T47D (cell line): ENCODE measurements at places on chromosomes 12 and 14.
A peak's percentile ranks its signal among the peaks of the same experiment; 100 is the strongest.

- DNase-seq = no peak
These were observed 74.9 kb upstream of the MED13L start for GRCh38 chr12:116352315-116352835.

DNA sequence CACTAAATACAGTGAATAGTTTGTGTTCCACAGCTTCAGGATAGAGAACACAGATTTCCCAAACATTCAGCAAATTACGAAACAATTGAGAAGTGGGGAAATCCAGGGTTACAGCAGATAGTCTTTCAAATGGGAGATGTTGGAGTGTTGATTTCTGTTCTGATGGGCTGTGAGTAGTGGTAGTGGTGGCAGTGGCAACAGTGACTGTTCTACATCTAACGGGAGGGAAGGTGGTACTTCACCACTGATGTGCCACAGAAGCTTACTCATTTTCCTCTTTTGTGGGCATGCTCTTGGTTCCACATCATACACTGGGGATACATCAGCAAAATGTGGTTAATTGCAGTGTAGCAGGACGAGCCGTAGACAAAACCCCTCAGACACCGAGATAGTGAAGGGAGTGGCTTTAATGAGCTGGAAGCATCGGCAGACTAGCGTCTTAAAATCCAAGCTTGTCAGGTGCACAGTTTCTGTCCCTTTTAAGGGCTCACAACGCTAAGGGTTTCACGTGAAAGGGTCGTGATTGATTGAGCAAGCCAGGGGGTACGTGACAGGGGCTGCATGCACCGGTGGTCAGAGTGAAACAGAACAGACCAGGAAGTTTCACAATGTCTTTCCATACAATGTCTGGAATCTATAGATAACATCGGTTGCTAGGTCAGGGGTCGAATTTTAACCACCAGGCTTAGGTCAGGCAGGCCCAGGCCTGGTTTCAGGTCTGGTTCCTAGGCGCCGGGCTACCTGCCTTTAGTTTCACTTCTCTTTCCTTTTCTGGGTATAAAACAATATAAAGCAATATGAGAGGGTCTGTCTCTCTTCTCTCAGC lies 330.6 kb upstream of the FBXO33 start:
- DNase-seq = no peak

GRCh38 chr14:67112344-67112743 lies 76.9 kb upstream of the GARIN2 start:
- no peak for DNase-seq

GRCh38 chr12:50110762-50111351 lies 1.2 kb upstream of the COX14 start:
- peak; percentile 97 for DNase-seq

DNA sequence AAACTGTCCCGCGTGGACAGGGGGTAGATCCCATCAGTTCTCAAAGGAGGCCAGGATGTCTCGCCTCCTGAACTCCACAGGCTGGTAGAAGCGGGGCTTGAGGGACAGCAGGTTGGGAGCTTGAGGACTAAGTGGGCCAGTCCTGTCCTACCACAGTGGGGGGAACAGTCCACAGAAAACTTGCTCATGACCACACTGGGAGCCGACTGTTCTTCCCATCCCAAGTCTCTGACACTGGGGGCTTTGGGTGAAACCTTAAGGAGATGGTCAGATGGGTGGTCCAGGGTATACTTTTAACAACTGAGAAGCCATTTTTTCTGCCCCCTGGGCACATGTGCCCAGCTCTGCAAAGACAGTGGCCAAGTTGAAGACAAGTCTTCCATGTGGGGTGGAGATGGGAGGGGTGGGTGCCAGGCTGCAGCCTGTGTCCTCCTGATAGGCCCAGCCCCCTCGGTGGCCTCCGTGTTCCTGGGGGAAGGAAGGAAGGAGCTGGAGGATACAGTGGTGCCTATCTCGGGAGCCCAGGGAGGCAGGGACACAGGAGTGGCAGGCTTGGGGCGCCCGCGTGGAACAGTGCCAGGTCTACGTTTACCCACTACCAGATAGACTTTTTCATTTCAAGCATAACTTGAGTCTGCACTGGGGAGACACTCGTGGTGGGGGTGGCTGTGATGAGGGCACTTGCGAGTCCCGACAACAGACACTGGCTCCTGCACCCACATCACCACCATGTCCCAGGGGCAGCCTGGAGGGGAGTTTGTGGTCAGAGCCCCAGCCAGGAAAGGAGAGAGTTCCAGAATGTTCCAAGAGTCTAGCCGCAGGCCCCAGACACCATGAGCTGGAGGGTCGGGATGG lies 14.7 kb downstream of the RHOF start:
- DNase-seq = no peak

DNA sequence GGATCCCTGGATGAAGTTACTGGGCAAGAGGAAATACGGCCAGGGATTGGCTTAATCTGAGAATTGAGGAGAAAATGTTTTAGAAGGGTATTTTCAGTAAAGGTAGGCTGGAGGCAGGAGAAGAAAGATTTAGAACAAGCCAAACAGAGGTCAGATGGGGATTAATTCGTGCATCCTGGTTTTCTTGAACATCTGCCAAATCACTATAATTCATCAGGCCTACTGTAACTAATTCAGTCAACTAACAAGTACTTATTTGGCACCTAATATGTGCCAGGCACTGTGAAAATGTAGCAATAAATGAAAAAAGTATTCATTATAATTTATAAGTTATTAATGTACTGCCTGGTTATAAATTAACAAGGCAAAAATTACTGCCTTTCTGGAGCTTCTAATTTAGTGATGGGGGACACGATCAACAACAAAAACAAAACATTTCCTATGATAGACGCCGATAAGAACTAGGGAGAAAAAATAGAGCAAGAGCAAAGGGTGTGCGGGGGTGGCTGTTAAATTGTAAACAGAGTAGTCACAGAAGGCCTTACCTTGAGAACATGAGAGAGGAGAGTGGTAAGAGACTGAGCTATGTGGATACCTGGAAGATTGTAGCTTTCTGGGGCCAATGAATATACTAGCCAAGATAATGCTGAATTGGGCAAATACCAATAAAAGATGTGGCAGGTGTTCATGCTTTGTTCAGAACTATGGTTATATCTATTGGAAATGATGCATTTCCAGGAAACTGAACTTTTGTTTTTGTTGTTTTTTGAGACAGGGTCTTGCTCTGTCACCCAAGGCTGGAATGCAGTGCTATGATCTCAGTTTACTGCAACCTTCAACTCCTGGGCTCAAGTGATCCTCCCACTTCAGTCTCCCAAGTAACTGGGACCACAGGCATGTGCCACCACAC lies 34.0 kb downstream of the DUSP16 start:
- no peak for DNase-seq

GRCh38 chr12:77352946-77353345 lies 287.6 kb upstream of the E2F7 start:
- peak; percentile 28 for DNase-seq

GRCh38 chr14:102875652-102876051 lies 46.8 kb upstream of the AMN start:
- DNase-seq = no peak

- no peak for DNase-seq
These were observed 858 bp downstream of the SLC35F4 start for GRCh38 chr14:57865066-57865402.

DNA sequence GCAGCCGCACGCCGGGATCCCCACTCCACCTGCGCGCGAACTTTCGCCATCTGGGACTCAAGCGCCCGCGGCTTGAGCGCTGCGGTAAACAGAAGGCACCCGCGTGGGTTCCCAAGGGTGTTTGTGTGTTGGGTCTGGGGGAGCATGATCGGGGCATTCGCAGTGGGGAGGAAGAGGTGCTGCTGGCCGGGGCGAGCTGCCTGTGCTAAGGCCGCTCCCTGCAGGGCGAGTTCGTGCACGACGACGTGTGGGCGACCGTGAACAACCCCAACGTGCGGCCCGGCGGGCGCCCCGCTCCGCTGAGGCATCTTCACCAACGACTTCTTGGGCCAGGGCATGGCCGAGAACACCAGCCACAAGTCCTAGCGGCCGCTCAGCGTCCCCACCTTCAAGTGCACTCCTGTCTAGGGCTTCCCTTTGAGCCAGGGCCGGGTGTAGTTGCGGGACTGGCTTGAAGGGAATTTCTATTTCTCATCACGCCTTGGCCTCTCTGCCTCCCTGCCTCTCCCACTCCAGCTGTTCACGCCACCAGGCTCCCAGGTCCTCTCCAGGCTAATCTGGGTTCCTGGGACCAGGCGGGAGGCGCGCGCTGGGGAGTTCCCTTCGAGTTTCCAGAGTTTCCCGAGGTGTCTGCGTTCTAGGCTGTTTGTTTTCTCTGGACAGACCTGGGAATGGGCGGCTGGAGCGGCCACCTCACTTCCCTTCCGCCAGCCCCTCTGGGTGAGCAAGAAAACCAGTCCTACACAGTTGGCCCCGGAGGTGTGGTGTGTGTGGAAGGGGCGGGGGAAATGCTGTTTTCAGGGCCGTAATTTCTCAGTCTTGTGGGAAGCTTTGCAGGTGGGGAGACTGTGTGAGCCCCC lies 417.8 kb upstream of the TMTC1 start:
- DNase-seq = no peak

- DNase-seq = no peak
These were observed 356.0 kb downstream of the DUSP6 start for GRCh38 chr12:88996200-88996788.
